ENCODE measurements at places on chromosomes 12 and 14.

- no peak for DNase-seq
Measured at GRCh38 chr14:75274050-75274898, 4.4 kb upstream of the FOS start.

GRCh38 chr12:1845427-1845826, 25.1 kb downstream of the LRTM2 start:
- no peak for DNase-seq

- no peak for DNase-seq
Measured at GRCh38 chr14:105968291-105968690, 441.9 kb downstream of the TMEM121 start.

GRCh38 chr12:26109343-26109881, 15.4 kb downstream of the BHLHE41 start:
- DNase-seq: no peak

GRCh38 chr12:1498199-1498740, 96.1 kb downstream of the FBXL14 start:
- DNase-seq: no peak

GRCh38 chr12:69666798-69667197, 32.3 kb downstream of the BEST3 start:
- no peak for DNase-seq

DNA sequence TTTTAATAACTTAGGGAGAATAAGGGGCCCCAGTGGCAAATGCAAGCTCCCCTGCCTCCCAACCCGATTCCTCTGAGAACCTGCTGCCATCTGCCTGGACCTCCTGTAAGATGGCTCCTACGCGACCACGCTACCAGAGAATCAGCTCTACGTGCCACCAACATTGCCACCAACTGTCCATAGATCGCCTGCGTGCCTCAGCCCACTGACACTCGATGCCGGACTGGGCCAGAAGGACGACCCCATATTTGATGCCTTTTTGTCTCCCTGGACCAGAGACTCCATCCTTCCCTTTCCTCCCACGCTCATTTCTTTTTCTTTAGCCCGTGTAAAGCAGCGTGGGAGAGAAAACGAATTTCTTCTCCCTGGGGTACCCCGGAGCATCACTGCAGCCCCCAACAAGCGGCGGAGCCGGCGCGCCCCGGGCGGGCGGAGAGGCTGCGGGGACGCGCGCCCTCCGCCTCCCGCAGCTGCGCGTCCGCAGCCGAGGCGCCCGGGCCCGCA, 565 bp upstream of the KLHL42 start:
- DNase-seq: no peak

DNA sequence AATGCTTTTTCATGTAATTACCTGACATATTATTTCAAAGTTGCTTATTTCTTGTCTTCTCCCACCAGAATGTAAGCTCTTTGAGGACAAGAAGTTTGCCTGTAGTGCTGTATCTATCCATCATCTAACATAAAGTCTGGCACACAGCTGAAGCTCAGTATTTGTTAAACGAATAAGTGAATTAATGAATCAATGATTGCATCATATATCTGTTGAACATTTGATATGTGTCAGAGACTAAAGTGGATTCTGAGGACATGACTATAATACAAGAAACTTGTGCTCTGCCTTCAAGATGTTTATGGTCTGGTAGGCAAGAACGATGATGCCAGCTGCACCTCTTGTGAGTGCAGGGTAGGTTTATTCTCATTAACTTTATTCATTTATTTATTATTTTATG, 115.4 kb upstream of the SCAF11 start:
- no peak for DNase-seq

- DNase-seq: no peak
Measured at GRCh38 chr12:8034802-8035201, 2.3 kb downstream of the FOXJ2 start.

DNA sequence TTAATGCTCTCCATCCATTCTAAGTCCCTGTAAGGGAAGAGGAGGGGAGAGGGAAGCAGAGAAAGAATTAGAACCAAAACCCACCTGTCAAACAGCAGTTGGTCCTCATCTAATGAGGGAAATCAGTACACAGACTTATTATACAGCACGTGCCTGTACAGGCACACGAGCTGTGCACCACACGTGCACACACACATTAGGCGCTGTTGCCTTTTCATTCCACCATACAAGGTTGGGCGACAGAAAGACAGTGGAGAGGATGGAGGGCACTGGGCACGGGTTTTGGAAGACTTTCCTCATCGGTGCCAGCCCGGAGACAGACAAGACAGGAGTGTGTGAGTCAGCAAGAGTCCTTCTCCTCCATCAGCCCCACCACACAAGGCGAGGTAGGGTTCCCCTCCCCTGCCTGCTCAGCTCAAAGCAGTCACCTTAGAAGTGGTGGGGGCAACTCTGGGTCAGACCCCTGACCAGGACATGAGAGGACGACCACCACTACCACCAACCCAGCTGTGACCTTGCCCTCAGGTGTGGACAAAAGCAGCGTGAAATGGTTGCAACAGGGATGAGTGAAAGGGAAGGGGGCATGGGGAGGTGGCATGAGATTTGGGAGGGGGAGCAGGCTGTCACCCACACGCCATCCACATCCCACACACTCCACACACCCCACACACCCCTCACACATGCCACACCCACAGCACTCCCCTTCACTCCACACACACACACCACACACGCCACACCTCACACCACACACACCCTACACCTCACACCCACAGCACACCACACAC, 80.7 kb downstream of the ACTN1 start:
- no peak for DNase-seq

- no peak for DNase-seq
Measured at GRCh38 chr12:116325336-116325664, 47.8 kb upstream of the MED13L start.

DNA sequence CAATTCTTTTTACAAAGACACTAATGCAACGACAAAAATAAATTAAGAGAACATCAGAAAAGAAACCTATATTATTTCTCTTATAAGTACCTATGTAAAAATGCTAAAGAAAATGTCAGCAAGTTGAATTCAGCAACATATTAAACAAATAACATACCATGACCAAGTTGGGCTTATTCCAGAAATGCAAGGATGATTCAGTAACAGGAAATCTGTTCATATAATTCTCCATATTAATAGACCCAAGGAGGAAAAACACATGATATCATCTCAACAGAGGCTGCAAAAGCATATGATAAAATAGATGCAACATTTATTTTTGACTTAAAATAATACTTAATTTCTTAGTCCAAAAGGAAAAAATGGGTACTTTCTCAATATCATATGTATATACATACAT, 25.1 kb upstream of the GPHB5 start:
- no peak for DNase-seq

DNA sequence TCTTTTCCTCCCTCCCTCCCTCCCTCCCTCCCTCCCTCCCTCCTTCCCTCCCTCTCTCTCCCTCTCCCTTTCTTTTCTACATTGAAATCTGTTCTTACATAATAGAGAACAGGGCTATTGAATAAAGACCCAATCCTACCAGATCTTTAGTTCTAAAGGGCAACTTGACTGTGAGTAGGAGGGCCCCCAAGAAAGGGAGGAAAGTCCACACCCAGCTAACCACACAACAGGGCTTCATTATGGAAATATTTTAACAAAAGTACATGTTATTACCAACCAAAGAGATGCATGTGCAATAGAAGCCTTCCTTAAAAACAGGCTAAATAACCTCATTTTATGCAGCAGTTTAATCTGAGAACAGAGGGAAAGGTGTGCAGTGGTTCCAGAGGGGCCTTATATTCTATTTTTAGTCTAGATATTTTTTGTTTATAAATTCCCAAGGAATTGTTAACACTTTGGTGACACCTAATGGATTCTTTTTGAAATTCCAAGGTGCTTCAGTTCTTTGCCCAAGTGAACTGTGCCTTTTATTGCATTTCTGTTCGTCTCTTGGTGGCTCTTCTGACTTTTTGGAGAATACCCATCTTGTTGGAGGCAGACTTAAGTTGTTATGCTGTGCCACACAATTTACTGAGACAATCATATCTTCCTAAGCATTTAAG, 63.0 kb downstream of the GNS start:
- DNase-seq: no peak

- DNase-seq: no peak
Measured at GRCh38 chr12:58720421-58720820, 199.9 kb downstream of the LRIG3 start.

DNA sequence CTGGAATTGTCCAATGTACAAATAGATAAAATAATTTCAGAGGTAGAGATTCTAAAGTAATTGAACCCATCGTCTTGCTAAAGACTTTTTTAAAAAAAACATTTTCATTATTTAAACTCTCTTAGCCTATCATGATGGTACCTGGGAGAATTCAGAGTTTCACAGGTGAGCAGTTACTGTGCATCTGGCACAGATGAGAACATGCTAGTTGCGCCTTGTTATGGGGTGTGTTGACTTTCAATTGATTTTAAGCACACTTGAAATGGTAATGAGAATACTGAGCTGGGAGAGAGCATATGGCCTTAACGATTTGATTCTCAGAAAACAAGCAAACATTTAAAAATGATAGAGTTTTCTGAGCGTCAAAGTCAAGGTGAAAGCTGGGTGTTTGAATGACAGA, 66.6 kb downstream of the FLRT2 start:
- no peak for DNase-seq

DNA sequence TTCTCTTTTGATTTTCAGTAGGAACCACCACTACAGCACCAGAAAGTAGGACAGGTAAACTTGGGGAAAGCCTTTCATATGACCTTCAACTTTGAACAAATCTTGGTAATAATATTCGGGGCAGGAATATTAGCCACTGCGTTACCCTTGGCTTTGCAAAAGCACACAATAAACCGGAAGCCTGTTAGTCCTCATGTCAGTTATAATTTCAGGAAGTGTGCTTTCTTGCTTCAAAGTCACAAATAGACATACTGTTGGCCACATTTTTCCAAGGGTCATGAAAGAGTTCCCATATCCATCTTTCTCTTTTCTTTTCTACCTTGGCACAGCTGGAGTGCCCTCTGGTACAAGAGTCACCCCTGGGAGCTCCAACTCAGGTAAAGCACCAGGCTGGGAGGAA, 167.2 kb upstream of the CNTN1 start:
- no peak for DNase-seq

DNA sequence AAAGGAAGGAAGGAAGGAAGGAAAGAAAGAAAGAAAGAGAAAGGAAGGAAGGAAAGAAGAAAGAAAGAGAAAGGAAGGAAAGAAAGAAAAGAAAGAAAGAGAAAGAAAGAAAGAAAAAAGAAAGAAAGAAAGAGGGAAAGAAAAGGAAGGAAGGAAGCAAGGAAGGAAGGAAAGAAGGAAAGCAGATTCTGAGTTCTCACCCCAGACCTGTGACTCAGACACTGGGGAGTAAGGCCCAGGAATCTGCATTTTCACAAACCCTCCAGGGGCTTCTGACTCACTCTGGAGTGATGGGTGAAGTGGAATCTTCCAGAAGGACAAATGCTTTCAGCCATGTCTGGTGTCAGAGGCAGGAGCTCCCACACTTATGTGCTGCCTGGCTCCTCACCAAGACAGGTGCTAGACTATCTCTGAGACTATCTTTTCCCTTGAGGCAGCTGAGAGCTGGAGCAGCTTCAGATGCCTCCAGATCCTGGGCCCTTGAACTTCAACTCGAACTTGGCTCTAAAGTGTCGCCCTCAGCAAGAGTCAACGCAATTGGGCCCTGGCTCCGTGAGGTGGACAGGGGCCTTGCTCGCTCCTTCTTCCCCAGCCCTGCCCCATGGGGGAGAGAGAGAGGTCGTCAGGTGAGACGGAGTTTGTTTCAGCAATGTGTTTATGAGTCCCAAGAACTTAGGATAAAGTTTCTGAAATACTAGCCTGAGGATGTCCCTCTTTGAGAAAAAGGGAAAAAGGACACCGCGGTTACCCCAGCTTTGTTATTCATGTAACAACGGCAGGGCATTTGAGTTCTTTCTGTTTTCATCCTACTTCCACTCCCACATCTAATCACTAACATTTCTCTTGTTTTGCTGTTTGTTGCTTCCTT, 19.8 kb upstream of the SCARB1 start:
- DNase-seq: no peak

DNA sequence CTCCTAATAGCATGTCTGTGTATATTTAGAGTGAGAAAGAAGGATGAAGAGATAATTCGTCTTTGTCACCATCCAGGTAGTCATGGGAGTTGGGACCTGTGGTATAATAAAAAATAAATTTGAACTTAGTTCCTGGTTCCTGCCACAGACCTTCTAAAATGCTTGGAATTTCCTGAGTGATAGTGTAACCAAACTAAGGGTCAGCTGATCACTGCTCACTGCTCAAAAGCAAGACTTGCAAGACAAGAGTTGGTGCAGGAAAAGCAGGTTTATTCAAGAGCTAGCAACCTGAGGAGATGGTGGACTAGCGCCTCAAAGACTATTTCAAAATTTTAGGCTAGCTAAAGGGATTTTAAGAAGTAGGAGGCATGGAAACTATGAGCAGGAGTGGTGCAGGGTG, 19.1 kb downstream of the ANG start:
- DNase-seq: no peak

GRCh38 chr12:98478606-98479005, 36.8 kb upstream of the TMPO start:
- no peak for DNase-seq

- no peak for DNase-seq
Measured at GRCh38 chr14:103052407-103052806, 4.9 kb downstream of the CDC42BPB start.

Measured in esophagus squamous epithelium (tissue), 5 donors.